RWPE1 (cell line): ENCODE measurements at places on chromosomes 12 and 14.

GRCh38 chr12:57591782-57592325 lies 862 bp downstream of the PIP4K2C start:
- DNase-seq = no peak

- no peak for DNase-seq
Measured at GRCh38 chr14:61145903-61146481, 135.1 kb downstream of the TMEM30B start.

- no peak for DNase-seq
Measured at GRCh38 chr14:33357225-33358010, 418.7 kb downstream of the NPAS3 start.

- DNase-seq = no peak
Measured at GRCh38 chr12:95395696-95396095, 78.3 kb upstream of the METAP2 start.

DNA sequence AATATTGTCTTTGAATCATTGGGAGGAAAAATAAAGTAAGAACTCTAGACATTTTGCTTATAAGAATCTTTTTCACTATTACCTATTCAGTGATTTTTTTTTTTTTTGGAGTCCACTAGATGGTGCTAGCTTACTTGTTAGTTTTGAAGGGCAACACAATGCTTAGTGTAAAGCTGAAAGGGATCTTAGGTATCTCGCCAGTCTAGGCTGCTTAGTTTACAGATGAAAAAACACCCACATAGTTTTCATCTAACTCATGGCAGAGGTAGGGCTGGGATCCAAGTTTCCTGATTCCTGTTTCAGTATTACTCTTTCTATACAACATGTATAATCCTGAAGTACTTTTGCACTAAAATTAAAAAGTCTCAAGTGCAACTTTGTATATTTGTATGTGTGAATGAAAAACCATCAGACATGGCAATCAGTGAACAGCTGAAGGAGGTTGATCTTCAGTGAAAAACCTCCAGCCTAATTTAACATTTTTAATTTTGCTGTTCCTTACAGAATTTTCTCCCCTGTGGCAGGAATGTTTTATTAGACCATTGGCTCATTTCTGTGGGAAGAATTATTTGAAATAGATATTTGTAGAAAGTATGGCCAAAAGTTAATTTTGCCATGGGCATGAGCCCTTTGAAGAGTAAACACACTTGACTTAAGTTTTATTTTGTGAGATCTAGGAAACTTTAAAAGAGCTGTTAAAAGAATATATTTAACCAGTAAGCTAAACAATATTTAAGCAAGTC lies 40.7 kb downstream of the LRRIQ1 start:
- peak; percentile 85 for DNase-seq

GRCh38 chr12:106118-106591 lies 39.6 kb downstream of the IQSEC3 start:
- no peak for DNase-seq

DNA sequence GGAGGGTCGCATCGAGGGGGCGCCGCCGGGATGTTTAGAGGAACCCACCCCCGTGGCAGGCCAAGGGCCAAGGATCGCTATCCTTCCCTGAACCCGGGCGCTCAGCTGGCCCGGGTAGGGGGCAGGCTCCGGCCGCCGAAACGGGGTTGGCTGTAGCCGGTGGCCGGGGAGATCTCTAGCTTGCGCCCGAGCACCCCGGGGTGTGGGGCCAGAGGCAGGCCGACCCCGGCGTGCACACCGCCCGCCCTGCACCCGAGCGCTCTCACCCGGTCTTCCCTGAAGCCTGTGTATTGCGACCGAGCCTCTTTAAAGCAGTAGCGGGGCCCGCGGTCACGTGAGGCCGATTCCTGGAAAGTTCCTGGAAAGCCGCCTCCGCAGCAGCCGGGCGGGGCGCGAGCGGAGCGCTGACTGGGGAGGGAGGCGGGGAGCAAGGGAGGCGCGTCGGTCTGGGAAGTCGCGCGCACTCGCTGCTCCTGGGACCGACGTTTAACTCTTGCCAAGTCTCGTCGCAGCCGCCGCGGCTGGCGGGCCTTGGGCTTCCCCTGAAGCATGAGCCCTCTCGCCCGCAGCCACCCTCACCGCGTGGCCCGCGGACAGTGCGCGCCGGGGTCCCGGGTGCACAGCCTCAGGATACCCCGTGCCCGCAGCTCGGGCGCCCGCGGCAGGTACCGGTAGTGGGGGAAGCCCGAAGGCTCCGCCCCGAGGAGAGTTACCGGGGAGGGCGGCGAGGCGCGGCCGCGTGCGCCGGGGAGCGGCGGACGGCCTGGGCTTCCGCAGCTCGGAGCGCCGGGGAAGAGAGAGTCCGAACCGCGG lies 1.7 kb upstream of the SOCS2 start:
- peak; percentile 96 for DNase-seq

- DNase-seq = no peak
Measured at GRCh38 chr12:50032854-50033581, 7.7 kb upstream of the RACGAP1 start.

DNA sequence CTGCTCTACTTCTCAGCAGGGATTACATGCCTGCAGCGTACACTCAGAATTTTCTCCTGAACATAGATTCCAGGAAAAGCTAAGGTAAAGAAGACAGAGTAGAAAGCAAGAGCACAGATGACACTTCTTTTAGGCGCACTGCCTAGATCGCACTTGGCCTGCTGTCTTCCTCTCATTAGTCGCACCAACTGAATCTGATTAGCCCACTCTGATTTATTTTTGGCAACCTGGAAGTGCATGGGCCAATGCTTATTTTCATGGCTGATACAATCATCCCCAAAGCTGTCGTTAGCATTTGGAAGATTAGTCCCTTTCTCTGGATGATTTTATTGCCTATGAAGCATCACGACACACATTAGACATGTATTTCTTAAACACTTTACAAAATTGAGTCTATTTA lies 152.5 kb downstream of the PTPRO start:
- no peak for DNase-seq

GRCh38 chr14:55107766-55108554 lies 21.1 kb upstream of the LGALS3 start:
- DNase-seq = peak; percentile 90

DNA sequence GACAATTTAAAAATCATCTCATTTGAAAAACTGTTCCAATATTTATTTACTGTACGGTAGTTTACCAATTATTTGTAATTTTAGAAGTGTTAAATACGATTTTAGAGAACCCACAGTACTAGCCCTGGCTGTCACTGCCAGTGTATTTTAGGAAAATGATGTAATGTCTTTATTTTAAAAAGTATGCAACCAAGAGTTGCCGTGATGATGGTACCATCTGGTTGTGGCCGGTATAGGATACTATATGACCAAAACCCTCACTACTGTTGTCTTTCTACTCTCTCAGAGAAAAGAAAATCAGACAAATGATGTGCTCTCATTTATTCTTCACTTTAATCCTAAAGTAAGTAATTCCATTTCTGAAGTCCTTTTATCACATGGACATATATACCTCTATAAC lies 395.0 kb downstream of the FOXG1 start:
- DNase-seq = no peak

- DNase-seq = no peak
Measured at GRCh38 chr14:21090194-21090939, 8.1 kb downstream of the ZNF219 start.

GRCh38 chr12:105267711-105268110 lies 31.7 kb upstream of the APPL2 start:
- no peak for DNase-seq

DNA sequence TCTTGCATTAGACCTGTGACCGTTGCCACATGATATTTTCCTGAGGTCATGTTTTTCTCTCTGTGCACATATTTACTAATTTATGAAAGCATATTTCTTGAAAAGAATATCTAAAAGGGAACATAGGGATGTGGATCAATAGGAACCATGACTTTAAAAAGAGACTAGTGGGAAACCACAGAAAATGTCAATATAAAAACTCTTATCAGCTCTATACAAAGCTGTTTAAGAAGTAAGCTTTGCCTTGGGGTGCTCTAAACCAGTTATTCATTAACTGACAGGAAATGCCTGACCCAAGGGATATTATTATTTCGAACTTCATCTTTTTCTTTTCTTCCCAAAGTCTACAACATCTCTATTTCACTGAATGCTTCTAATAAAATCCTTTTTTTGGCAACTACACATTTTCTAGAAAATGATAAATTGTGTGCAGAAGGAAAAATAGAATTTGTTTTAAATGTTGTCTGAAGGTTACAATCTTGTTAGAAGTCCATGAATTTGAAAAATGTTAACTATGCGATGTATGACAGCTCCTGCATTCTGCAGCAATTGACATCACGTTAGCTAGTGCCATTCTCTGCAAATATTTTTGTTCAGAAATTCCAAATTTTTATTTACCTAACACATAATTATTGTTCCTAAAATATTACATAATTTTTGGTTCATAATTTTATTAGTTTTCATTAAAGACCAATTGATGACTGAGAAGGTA lies 345.0 kb downstream of the SLC16A7 start:
- no peak for DNase-seq

DNA sequence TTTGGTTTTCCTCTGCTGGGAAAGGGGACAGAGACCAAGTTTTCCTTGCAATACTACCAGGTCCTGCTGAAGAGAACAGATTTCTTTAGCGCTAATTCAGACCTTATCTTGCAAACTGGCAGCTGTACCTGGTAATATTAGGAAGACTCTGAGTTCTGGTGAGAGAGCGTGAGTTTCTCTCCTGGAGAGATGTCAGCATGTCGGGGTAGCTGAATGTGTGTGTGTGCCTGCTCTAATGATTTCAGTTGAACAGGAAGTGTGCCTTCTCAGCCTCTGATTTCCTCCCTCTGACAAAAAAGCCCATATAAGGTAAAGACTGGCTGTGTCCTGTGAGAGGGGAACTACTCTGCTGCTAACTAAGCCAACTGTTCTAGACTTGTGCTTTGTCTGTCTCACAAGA lies 10.3 kb upstream of the ERP27 start:
- DNase-seq = no peak

GRCh38 chr14:67636361-67636919 lies 16.7 kb downstream of the ARG2 start:
- no peak for DNase-seq

GRCh38 chr12:102438047-102438826 lies 42.1 kb downstream of the IGF1 start:
- no peak for DNase-seq

DNA sequence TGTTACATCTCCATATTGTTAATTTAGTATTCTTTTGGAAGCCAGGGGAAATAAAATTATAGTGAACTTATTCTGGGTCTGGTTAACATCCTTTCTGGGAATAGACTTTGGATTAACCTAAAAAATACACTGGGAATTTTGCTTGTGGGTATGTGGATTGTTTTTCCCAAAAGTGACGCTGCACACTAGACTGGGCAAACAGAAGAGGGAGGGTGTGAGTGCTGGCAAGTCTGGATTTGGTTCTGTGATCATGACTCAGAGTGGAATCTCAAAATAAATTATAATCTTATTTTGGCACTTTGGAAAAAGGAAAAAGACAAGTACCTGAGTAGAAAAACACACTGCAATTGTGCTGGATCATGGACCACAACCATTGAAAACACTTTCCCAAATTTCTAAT lies 15.2 kb upstream of the LUM start:
- DNase-seq = no peak
